ENCODE measurements at places on chromosomes 11 and 22. TPM values are rescaled to one million over a fixed set of nuclear protein-coding genes. Genes with fewer than 3 reads are reported as not detected.

DNA sequence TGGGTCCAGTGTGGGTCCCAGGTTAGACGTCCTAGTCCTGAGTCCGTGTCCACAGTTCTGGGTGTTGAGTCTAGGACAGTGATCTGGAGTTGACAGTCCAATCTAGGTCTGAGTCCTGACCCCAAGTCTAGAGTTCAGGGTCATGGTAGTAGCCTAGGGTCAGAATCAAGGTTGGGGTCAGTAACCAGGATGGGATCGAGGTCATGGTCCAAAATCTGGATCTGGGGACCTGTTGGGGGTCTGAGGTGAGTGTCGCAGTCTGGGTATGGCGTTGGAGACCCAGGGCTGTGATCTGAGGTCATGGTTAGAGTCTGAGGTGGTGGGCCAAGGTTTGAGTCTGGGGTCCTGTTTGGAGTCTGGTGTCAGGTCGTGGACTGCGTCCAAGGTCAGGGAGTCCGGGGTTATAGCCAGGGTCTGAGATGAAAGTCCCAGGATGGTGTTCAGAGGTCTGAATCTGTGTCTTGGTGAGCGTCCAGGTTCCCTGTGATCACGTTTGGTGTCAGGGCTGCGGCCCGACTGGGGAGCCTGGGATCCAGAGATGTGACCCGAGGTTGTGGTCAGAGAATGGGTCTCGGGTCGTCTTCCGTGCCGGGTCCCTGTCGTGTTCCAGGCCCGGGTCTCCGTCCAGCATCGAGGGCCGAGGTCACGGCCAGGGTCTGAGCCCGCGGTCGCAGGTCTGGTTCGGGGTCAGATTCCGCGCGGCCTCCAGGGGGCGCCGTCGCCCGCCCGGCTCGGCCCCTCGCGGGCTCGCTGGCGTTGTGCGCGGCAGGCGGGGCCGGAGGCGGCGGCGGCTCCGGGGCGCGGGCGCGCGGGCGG lies 432 bp upstream of the GRK2 start:
- DNase-seq: peak; percentile 91

GRCh38 chr11:2835296-2835695 lies 50.3 kb downstream of the CDKN1C start:
- DNase-seq: no peak

DNA sequence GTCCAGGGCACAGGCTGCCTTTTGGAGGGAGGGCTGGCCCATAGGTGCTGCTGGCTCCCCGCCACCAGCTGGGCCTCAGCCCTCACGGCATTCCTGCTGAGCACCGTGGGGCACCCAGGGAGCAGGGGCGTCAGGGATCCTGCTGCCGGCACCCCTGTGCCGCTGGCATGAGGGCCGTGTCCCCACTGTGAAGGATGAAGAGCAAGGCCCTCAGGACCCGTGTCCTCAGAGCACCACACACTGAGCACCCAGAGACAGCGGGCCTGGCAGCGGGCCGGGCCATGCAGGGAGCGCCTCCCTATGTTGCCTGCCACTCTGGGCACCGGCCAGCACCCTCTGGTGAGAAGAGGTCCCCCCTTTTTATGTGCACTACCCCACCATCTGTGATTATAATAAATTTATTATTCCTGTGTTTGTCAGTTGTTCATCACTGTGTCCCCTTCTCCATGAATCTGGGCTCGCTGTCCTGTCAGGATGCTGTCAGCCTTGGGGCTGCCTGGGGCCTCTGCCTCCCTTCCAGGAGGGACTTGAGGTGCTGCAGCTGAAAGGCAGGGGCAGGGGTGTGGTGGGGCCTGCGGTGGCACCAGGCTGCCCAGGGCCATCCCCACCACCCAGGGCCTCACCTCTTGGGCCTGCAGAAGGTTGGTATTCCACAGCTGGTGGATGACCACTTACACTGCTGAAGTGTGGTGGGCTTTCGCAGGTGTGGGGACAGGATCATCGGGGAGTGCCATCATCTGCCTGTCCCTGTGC lies 80.0 kb downstream of the MED15 start:
- DNase-seq: no peak

The ADAMTS8 gene
- 0.42 TPM for total RNA-seq

DNA sequence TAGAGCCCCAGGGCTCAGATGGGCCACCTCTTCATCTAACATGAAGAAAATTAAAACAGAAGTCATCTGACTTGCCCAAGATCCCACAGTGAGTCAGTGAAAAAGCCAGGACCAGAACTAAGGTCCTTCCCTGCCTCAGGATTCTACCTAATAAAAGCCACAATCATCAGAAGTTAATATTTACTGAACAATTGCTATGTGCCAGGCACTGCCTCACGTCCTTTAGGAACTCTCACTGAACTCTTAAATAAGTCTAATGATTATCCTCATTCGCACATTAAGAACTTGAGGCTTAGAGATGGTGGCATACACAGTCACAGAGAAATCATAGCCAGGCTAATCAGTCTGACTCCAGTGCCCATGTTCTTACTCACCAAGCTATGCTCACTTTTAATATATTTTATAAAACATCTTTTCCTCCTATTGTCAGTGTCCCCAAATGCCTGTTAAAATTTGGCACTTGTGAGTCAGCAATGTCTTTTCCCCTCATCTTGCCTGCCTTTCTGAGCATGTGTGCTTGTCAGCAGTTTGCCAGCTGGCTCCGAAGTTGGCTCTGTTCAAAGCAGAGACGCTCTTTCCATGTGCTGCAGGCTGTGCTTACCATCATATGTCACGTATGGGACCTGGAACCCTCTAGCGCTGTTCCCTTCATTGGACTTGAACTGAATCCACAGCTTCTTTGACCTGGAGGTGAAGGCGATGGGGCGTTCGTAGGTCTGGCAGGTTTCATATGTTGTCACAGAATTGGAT lies 21.5 kb upstream of the NRIP3 start:
- DNase-seq: peak; percentile 35

DNA sequence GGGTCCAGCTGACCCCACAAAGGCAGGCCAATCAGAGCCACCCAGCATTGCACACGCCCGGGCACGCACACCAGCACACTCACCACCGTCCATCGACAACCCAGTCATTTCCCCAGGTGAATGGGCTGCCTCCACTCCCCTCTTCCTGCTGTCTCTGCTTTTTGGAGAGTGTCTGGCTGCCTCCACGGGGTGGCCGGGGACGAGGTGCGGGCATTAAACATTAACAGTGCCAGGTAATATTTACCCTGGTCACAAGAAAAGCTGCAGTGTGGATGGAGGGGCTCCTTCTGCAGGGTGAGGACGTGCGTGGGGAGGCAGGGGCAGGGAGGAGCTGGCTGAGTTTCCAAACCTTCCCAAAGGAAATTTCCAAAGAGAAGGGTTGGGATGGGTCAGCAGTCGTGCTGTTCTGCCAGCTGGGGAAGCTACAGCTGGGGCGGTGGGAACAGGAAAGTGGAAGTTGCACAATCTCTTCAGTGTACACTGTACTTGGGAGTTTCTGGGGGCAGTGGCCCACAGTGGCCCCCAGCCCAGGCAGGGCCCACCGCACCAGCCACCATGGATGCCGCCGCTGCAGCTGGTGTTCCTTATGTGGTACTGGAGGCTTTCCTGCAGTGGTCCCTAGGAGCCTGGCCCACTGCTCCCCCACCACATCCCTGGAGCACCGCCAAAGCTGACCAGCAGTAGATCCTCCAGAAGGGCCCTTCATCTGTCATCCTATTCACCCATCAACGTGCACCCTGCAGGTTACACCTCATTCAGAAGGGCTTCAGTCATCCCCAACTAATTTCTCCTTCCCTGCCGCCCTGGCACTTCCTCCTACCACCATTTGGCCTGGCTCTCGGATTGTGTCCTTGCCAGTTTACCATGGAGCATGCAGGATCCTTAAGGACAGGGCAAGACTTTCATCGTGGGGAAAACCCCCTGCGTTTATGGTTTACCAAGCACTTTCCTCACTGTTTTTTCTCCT lies at the start of gene FXYD2:
Gene FXYD2 (minus strand): TSS at position 174 of the 967 bp plus-strand sequence. CDS start 66 bp downstream, at position 108.
- DNase-seq: peak; percentile 78

DNA sequence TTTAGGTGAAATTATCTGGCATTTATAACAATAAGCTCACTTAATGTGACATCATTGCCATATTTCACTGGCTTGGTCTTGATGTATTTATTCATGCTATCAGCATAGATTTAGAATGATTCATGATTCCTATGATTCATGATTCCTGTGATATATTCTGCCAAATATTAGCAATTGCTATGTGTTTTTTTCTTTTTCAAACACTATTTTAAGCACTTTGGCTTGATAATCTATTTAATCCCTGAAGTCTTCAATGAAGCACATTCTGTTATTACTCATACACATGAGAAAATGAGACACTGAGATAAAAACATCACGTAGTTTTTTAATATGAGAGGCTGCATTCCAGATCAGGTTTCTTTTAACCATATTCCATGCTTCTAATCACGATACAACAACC lies 78.5 kb downstream of the LUZP2 start:
- no peak for DNase-seq

Data from left ventricle myocardium superior (tissue), 1 donor.